SJCRH30 (cell line): ENCODE measurements at places on chromosomes 2 and 18. TPM values are rescaled to one million over a fixed set of nuclear protein-coding genes. Genes with fewer than 3 reads are reported as not detected.

DNA sequence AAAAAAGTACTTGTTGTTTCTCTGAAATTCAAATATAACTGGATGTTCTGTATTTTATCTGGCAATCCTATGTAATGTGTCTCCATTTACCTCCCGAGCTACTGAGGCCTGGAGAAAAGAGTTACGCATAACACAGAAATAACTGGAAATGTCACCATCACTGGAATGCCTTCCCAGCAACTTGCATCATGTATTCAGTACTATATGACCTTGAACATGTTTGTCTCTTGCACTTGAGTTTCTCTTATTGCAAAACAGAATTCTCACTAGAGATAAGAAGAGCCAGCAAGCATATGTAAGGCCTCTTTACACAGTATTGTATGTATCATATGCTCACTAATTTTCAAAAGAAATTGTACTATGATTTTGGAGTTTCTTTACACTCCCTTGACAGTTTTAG is 99.6 kb upstream of the CTAGE1 start:
- DNase-seq: no peak

GRCh38 chr2:69565431-69565839 is 78.1 kb downstream of the AAK1 start:
- peak; percentile 72 for DNase-seq

Gene SLC5A7
- not detected in 2 replicates for total RNA-seq

DNA sequence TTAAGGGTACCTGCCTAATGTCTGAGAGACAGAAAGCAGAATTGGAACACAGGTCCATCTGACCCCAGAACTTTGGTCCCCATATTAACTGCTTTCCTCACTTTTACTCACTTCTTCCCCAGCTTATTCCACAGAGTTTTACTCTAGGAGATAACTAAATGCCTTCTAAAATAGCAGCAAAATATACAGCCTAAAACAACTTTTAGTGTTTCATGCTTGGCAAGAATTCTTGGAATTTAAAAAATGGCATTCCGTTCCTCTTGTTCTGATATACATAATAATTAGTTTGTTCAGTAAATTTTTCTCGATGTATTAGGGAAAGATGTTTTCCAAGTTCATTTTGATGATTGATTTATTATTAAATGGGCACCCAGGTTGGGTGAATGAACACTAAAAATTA is 151.9 kb downstream of the FHOD3 start:
- DNase-seq: no peak

DNA sequence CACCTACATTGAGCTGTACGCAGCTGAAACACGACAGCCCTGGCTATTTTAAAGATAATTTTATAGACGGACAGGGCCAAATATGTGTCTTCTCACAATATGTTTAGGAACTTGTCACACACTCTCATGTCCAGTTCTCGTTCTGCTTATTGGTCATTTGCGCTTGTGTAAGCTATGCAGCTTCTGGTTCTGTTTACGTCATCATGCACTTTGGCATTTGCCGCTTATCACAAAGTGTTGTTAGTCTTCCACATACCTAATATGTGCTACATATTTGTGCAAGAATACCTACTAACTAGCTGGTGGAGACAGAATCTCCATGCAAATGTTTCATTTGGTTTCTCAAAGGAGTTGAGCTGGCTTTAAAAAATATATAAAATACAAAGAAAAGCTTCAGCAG is 7.5 kb upstream of the ZNF516 start:
- no peak for DNase-seq

Gene FAM237A
- total RNA-seq: not detected in 2 replicates

DNA sequence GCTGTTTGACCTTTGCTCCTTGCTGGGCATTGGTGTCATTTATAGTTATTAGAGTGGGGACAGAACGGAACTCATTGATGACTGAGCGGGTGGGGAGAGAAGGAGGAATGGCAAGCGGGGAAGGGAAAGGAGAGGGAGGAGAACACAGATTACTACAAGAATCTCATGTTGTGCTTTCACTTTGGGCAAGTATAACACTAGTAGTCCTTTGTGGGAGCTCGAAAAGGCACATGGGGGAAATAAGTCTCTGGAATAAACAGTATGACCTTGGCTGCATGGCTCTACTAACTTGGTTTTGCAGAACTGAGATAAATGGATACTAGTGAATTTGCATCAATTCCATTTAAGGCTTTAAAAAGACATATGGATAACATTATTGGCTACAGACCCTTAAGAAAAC is 161.7 kb upstream of the NABP1 start:
- DNase-seq: no peak
